Activated CD4-positive, alpha-beta T cell treated with anti-CD3 and anti-CD28 coated beads, Interleukin-2, Interleukin-6, amounts not matched to agents 100 ng/mL and 50 ng/mL, durations not matched to agents 16 hours and 8 hours (primary cell): ENCODE measurements at places on chromosomes 3 and 15.

GRCh38 chr15:42131826-42132806 is 24.3 kb downstream of the PLA2G4F start:
- no peak for DNase-seq

- no peak for DNase-seq
Measured at GRCh38 chr3:122168044-122168443, 15.4 kb upstream of the CASR start.

DNA sequence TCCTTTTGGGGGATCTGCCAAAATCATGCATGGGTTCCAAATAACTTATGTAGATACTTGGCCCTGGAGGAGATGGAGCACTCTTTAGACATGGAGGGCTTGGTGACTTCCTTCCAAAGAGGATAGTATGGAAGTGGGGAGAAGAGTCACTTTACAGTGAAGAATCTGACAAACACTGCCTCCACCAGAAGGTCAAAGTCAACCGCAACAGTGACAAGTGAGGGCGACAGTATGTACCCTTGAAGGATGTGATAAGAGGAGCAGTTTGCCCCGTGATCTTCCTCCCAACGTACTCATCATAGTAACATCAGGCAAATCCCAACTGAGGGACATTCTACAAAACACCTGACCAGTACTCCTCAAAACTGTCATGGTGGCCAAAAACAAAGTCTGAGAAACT is 62.0 kb downstream of the LMCD1 start:
- DNase-seq = no peak

- DNase-seq = no peak
Measured at GRCh38 chr15:69200832-69201745, 40.7 kb downstream of the GLCE start.

DNA sequence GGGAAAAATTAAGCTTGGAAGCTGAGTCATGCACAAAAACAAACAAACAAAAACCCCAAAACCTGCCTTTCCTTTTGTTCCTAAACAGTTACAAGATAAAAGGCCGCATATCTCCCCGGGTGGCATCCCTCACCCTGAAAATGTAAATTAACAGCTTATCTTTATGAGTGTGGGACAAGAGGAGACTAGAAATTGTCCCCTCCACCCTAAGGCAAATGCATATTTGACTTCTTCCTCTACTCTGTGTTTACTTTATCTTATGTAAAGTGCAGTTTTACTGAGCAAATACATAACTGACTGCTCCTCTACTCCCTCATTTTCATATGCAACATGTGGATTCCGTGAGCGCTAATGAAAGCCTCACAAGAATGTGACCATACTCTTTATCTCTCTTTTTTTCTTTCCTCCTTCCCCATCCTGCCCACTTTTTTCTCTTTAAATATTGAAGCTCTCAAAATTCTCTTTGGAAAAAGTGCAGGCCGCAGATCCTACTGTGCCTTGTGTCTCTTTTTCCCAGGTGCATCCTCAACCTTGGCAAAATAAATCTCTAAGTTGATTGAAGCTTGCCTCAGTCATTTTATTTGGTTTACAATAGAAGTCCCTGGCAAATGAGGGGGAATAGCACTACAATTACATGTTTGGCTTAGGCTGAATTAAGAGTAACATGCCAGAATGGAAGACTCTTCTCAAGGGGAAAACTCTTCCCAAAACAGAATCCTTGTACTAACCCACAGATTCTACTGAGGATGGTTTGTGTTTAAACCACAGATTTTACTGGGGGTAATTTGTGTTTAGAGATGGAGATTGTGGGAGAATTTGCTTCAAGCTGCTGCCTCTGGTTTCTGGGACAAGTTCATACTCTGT is 72.7 kb upstream of the WDR72 start:
- no peak for DNase-seq

DNA sequence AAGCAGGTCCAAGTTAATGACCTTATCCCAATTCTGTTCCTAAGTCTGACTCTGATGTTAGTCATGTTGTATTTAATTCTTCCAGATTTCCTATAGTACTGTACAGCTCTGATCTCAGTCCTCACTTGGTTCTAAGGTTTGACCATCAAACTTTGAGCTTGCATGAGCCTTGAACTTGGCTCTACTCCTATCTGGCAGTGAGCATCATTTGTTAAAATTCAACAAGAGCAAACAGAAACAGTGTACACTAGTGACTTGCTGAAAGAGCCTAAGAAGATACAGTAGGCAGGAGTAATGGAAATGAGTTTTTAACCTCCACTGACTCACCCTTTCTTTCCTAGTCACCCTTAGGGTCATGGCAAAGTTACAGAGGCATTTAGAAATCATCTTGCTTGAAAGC is 451.1 kb upstream of the TPRG1 start:
- peak; percentile 28 for DNase-seq

- DNase-seq = no peak
Measured at GRCh38 chr15:101447561-101448071, 41.9 kb downstream of the PCSK6 start.

DNA sequence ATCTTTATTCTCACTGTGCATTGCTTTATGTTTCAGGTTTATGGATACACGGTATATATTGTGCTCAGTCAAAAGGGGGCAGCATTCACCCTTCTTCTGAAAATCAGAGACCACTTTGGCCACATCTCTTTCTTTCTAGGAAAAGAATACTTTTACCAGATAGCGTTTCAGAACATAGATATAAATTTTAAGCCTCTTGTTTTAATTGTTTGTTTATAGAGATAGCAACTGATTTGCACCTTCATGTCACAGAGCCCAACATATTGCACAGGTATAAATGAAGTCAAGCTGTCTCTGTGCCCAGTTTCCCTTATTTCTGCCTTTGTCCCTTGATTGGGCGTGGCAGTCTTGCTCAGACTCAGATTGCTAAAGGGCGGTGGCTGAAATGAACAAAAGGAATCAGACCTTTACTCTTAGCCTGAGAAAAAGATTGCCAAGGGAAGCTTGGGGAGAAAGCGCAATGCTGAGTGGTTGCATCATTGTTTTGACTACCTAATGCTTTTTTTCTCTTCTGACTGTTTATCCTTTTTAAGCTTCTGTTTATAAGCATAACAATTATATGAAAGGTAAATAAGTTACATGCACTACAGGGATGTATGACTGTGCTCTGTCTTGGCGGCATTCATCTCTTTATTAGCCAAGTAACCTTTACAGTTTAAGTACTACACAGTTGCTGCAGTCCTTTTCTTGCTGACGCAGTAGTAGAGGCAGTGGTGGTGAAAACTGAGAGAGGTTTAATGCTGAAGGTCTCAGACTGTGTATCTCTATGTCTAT is 70.8 kb upstream of the ZBTB20 start:
- DNase-seq = peak; percentile 45

DNA sequence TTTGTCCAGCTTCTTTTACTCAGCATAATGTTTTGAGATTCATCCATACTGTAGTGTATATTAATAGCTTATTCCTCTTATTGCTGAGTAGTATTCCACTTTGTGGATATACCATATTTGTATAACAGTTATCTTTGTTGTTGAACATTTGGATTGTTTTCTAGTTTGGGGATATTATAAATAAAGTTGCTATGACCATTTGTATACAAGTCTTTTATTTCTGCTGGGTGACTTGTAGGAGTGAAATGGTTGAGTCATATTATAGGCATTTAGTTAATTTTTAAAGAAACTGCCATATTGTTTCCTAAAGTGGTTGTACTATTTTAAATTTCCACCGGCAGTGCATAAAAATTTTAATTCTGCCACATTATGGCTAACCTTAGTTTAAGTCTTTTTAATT is 53.4 kb downstream of the RPL39L start:
- DNase-seq = no peak

DNA sequence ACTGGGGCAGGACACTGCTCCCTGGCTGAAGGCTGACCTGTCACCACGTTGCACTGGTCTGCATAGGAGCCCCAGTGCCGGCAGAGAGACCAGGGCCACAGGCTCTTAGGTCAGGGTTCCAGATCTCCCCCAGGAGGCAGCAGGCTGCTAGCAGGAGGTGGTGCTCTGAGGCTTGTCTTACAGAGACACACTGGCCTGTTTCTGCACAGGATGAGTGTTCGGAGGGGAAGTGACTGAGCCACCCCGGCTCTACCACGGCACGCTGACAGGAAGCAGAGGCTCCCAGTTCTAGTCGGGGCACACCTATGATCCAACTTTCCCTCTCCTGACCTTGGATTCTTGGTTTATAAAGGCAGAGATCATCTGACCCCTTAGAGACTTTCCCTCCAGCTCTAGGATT is 8.6 kb downstream of the FBXL22 start:
- DNase-seq = peak; percentile 86

GRCh38 chr3:146914409-146914808 is 309.3 kb upstream of the PLSCR5 start:
- DNase-seq = no peak

- DNase-seq = no peak
Measured at GRCh38 chr3:11559816-11560633, 83.7 kb downstream of the VGLL4 start.

DNA sequence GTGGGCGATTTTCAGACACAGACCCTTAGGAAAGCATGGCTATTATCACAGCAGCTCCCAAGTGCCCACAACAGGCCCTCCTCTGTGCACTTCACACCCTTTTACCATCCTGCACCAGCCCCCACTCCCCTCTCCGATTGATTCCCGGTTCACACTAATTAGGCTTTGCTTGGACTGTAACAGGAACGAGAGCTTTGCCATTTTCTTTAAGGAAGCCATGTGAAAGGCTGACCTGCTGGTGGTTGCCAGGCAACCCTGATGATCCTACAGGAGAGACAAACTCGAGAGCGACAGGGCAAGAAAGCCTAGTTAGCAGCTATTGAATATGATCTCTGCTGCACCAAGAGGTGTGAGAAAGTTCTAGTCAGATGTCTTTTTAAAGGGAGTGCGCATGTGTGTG is 28.2 kb upstream of the DET1 start:
- no peak for DNase-seq

- no peak for DNase-seq
Measured at GRCh38 chr3:47617086-47618010, 38.7 kb upstream of the CSPG5 start.

- DNase-seq = no peak
Measured at GRCh38 chr3:149959443-149959842, 11.3 kb downstream of the PFN2 start.

GRCh38 chr3:183178512-183178832 is 15.9 kb upstream of the LAMP3 start:
- DNase-seq = no peak

DNA sequence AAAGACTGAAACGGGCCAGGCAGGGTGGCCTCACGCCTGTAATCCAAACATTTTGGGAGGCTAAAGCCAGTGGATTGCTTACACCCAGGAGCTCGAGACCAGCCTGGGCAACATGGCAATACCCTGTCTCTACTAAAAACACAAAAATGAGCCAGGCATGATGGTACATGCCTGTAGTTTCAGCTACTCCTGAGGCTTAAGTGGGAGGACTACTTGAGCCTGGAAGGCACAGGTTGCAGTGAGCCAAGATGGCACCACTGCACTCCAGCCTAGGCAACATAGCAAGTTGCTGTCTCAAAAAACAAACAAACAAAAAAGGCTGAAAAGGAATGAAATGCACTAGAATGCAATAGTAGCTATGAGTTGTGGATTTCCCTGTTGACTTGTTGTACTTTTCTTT is 94.7 kb downstream of the STAG1 start:
- DNase-seq = no peak

- no peak for DNase-seq
Measured at GRCh38 chr15:49058559-49058958, 12.3 kb upstream of the SECISBP2L start.

DNA sequence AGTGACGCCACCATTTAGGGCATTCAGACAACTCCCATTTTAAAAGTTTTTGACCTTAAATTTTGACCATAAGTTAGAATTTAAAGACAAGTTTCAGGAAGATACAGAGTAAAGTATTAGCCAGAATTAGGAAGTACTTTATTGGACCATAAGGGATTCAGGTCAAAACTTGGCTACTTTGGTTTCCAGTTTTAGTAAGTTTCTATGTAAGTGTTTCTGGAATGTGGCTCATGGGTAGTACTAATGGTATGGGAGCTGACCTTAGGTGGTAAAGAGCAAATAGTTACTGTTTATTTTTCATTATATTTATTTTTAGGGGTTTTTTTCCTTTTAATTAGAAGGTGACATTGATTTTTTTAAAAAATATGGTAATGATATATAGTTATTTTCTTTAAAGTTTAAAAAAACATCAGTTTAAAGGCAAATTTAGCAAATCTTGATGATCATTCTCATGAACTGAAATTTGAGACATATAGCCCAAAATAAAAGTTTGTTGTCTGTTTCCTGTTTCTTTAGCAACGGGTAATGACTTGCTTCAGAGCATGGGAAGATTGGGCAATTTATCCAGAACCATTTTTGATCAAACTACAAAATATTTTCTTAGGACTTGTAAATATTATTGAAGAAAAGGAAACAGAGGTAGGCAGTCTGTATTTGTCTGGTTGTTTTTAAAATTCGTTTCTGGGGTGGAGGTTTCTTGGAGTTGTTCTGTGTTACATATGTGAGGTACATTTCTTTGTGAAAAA is 34.3 kb downstream of the U2SURP start:
- DNase-seq = no peak

- peak; percentile 72 for DNase-seq
Measured at GRCh38 chr3:50316657-50317242, 5.8 kb downstream of the HYAL2 start.

- DNase-seq = no peak
Measured at GRCh38 chr3:124142389-124142970, 150.6 kb upstream of the ROPN1 start.

GRCh38 chr3:172397716-172398405 is 50.4 kb downstream of the GHSR start:
- DNase-seq = no peak

GRCh38 chr3:159854500-159855124 is 134.0 kb upstream of the IL12A start:
- DNase-seq = no peak
